ENCODE measurements at places on chromosomes 12 and 14.

DNA sequence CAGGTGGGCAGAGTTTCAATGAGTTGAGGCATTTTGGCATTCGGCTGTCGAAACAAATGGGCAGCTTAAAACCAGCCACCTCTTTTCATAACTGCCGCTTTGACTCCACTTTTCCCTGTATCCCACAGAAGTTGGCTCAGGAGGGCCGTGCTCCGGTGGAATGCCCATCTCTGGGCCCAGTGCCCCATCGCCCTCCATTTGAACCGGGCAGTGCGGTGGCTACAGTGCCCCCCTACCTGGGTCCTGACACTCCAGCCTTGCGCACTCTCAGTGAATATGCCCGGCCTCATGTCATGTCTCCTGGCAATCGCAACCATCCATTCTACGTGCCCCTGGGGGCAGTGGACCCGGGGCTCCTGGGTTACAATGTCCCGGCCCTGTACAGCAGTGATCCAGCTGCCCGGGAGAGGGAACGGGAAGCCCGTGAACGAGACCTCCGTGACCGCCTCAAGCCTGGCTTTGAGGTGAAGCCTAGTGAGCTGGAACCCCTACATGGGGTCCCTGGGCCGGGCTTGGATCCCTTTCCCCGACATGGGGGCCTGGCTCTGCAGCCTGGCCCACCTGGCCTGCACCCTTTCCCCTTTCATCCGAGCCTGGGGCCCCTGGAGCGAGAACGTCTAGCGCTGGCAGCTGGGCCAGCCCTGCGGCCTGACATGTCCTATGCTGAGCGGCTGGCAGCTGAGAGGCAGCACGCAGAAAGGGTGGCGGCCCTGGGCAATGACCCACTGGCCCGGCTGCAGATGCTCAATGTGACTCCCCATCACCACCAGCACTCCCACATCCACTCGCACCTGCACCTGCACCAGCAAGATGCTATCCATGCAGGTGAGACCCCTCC, 5.0 kb upstream of the RNU7-1 start:
- no peak for DNase-seq

- DNase-seq, result no peak
Observed at GRCh38 chr12:120388691-120389481, 19.9 kb upstream of the MSI1 start.

- DNase-seq, result no peak
Observed at GRCh38 chr12:108594-108993, 42.0 kb downstream of the IQSEC3 start.

GRCh38 chr12:50785406-50786001, 21.6 kb downstream of the ATF1 start:
- DNase-seq, result no peak

- no peak for DNase-seq
Observed at GRCh38 chr12:111185889-111186227, 183.0 kb downstream of the PHETA1 start.

GRCh38 chr14:46381674-46382073, 269.9 kb downstream of the RPL10L start:
- DNase-seq, result no peak

GRCh38 chr12:90512518-90512917, 442.5 kb downstream of the CCER1 start:
- DNase-seq, result no peak

DNA sequence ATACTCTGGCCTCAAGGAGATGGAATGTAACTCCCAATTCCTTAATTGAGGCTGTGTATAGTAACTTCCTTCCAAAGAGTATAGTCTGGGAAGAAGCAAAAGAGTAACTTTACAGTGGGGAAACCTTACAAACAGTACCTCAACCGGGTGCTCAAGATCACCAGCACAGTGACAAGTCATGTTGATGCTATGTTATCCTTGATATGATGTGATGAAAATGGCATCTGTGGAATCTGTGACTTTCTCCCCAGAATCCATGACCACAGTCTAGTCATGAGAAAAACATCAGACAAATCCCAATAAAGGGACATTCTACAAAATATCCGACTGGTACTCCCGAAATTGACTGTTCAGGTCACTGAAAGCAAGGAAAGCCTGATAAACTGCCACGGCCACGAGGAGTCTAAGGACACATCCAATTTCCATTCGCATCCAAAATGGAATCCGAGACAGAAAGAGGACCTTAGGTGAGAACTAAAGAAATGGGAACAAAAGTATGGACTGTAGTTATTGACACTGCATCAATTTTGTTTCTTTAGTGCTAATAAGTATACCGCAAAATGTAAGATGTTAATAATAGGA, 97.3 kb upstream of the FRMD6 start:
- DNase-seq, result no peak

GRCh38 chr12:62862259-62862881, 72.6 kb downstream of the PPM1H start:
- no peak for DNase-seq

DNA sequence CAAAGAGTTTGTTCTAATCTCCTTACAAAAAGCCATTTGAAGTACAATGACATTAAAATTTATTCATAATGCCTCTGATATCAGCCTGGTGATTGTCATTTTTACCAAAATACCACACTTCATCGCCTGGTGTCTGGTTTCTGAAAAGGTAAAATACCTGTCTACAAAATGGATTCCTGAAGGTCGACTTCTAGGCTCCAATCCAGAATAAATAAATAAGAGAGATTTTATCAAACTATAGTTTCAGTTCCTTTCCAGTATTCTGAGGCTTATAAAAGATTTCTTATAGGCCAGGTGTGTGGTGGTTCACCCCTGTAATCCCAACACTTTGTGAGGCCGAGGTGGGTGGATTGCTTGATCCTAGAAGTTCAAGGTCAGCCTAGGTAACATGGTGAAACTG, 340.7 kb downstream of the SLC16A7 start:
- DNase-seq, result no peak

GRCh38 chr14:76034566-76034965, 49.0 kb downstream of the IFT43 start:
- no peak for DNase-seq

GRCh38 chr12:97140355-97140754, 233.3 kb downstream of the NEDD1 start:
- no peak for DNase-seq

DNA sequence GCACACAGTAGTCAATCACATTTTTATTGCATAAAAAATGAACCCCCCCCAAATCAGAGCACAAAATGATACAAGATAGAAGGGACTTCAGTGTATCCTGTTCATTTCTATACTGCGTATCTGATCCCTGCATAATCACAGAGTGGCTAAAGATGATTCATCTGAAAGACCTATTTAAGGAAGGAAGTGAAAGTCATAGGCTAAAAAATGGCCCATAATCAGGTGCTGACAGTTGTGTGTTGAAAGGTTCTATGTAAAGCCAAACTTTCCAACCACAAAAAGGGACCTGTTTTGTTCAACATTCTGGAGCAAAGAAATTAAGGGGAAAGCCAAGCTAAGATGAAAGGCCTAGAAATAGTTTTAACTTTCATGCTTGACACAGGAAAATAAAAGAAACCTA, 147.8 kb upstream of the ATP2B1 start:
- no peak for DNase-seq

- DNase-seq, result peak; percentile 59
Observed at GRCh38 chr14:52043690-52044089, 25.2 kb downstream of the NID2 start.

DNA sequence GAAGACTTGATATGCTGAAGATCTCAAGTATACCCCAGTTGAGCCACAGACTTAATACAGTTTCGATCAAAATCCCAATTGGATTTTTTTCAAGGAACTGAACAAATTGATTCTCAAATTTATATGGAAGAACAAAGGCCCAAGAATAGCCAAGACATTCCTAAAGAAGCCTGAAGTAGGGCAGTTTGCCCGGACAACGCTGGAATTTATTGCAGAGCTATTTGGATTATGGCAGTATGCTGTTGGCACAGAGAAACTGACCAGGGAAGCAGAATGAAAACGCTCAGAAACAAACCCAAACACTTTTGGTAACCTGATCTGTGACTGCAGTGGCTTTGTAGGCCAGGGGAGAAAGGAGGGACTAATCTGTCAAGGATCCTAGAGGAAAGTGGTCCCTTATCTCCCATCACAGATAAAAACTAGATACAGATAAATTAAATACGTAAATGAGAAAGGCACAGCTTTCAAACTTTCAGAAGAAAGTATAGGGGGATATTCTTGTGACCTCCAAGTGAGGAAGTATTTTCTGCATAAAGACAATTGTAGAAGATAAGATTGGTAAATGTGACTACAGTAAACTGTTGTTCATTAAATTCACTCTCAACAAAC, 35.9 kb upstream of the GSC start:
- DNase-seq, result no peak

GRCh38 chr12:50934981-50935807, 17.1 kb upstream of the HIGD1C start:
- DNase-seq, result no peak

DNA sequence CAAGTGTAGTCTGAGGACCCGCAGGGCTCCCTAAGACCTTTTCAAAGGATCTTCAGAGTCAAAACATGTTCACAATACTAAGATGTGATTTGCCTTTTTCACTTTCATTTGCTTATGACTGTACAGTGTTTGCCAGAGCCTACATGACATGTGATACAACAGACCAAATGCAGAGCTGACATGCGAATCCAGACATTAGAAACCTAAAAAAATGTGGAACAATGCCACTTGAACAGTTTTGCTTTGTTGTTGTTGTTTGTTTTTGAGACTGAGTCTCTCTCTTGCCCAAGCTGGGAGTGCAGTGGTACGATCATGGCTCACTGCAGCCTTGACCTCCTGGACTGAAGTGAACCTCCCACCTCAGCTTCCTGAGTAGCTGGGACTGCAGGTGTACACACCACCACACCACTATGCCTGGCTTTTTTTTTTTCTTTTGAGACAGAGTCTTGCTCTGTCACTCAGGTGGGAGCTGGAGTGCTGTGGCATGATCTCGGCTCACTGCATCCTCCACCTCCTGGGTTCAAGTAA, 5.3 kb upstream of the RAB35 start:
- DNase-seq, result no peak

DNA sequence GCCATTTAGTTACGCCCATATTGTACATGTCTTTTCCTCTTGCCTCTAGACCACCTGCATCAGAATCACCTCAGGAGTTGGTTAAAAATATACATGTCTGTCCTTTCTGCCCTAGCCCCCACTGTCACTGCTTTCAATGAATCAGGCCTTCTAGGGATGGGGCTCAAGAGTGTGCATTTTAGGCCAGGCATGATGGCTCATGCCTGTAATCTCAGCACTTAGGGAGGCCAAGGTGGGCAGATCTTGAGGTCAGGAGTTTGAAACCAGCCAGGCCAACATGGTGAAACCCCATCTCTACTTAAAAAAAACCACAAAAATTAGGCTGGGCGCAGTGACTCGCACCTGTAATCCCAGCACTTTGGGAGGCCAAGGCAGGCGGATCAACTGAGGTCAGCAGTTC, 13.6 kb upstream of the TMED10 start:
- no peak for DNase-seq

DNA sequence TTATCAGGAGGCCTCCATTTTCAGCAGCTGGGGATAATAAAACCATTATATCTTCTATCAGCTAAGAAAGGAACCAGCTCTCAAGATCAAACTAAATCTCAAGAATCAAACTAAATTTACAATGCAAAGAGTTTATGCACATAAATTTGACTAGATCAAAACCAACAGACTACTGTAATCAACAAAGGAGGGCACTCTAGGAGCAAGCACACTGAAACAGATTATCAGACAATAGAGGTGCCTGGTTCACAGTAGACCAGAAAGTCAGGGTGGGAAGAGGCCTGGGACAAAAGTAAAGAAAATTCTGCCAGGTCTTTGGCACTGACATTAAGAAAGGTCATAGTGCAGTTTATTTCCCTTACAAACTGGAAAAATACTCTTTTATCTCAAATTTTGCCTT, 61.0 kb downstream of the HECTD4 start:
- no peak for DNase-seq

DNA sequence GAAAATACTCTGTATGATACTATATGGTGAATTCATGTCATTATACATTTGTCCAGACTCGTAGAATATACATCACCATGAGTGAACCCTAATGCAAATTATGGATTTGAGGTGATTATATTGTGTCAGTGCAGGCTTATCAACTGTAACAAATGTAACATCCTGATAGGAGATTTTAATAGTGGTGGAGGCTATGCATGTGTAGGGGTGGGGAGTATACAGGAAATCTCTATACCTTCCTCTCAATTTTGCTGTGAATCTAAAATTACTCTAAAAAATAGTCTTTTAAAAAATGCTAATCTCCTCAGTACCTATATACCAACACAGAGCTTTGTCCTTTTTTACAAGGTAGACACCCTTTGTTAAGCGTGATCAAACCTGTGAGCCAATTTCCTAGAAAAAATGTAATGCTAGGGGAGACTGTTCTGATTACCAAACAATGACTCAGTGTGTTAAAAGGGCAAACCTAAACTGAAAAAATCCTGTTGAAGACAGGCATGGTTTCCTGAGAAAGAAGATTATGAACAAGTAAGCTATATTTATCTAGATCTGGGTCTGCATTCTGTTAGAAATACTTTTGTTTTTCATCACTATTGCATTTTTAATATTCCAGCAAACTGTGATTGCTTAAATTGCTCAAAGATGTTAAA, 170.9 kb downstream of the DUSP6 start:
- no peak for DNase-seq

GRCh38 chr12:131063960-131064359, 110.3 kb downstream of the ADGRD1 start:
- DNase-seq, result no peak

GRCh38 chr12:56332512-56333196, 1.1 kb downstream of the PAN2 start:
- DNase-seq, result no peak

Measured in activated CD8-positive, alpha-beta memory T cell treated with anti-CD3 and anti-CD28 coated beads, Interleukin-2, amount 50 U/mL, for 48 hours (primary cell).